ENCODE measurements at places on chromosomes 13 and 19.

- no peak for DNase-seq
Observed at GRCh38 chr13:109007946-109008345, 378.5 kb downstream of the MYO16 start.

- DNase-seq = no peak
Observed at GRCh38 chr13:91101381-91101780, 246.1 kb upstream of the MIR17HG start.

DNA sequence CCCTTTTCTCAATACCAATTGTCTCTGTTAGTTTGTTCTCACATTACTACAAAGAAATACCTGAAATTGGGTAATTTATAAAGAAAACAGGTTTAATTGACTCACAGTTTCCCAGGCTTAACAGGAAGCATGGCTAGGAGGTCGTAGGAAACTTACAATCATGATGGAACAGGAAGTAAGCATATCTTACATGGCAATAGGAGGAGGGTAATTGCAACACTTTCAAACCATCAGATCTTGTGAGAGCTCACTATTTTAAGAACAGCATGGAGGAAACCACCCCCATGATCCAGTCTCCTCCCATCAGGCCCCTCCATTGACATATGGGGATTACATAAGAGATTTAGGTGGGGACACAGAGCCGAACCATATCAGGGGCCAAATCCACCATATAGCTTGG lies 1210.1 kb upstream of the SPRY2 start:
- no peak for DNase-seq

DNA sequence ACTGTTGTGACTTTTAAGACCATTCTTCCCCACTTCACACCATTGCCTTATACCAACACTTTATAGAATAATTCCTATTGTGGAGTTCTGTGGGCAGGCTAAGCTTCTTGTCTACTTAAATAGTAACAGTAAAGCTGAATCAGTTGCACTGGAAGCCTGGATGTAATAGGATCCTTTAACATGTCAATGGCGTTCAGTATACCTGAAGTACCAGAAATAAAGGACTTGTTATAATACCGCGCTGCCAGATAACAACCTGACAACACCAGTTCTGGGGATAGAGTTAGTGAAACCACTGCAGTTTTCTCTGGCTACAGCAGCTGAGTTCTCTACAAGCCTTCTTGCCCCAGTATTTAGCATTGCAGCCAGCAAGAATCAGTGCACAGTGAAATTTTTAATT lies 52.0 kb upstream of the TNFRSF19 start:
- DNase-seq = no peak

DNA sequence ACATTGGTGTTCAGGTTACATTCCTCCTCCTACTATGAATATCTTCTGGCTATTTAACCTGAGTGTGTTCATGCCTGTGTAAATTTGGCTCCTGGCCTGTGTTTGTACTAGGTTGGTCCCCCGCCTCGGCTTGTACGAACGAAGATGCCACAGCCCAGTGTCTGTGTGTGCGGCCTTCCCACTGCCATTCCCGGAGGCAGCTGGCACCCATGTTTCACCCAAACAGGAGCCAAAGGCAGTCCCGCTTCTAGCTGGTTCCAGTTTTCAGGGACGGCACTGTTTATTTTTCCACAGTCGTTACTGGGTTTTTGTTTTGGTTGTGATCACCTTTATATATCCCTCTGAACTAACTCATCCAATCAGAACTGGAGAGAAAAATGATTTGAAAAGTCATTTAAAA lies 102.5 kb upstream of the ZNF536 start:
- DNase-seq = no peak

- no peak for DNase-seq
Observed at GRCh38 chr19:33530842-33531241, 9.3 kb upstream of the PEPD start.

- DNase-seq = no peak
Observed at GRCh38 chr13:50761406-50761805, 82.1 kb downstream of the DLEU7 start.

DNA sequence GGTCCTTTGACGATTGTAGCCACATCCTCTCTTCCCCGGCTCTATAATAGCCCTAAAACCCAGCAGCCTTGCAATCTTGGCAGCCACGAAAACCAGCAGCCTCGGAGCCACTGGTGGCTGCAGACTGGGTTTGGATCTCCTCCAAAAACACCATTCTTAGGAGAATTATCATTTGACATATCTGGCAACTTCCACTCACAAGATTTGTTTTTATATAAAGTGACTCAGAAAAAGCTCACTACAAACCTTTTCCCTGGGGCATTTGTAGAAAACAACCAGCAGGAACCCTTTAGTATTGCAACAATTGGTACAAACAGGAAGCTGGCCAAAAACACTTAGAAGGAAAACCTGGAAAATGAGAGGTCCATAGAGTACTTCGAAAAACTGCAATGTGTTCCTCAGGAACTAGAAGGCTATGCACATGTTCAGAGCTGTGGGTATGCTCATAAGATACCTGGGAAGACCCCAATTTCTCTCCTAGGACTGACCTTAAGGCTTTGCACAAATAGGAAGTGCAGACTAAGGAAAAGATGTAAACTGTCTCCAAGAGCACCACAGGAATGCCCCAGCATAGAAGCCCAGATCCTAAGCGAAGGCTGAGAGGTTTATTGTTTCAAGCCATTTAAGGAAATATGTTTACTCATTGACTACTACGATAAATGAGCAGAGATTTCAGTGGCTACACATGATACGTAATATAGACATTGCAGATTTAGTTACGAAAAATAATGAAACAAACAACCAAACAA lies 71.2 kb downstream of the MYO16 start:
- no peak for DNase-seq

GRCh38 chr19:40689339-40690049 lies 957 bp downstream of the NUMBL start:
- DNase-seq = no peak

DNA sequence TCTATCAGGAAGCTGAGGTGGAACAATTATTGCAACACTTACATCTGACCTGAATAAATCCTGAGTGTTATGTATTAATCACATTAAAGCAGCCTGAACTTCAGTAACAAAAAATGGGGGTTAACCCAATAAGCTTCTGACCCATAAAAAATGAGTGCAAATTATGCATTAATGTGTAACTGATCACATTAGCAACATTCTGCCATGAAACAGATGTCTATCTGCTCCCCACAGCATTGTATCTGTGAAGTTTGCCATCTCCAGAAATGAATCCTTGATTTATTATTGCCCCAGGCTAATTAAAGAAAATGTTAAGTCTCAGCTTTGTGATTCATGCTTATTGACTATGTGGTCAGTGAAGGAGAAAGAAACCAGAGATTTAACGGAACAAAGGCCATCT lies 304.9 kb downstream of the PCDH20 start:
- DNase-seq = no peak

GRCh38 chr13:114019367-114019766 lies 45.5 kb upstream of the C13orf46 start:
- DNase-seq = no peak

DNA sequence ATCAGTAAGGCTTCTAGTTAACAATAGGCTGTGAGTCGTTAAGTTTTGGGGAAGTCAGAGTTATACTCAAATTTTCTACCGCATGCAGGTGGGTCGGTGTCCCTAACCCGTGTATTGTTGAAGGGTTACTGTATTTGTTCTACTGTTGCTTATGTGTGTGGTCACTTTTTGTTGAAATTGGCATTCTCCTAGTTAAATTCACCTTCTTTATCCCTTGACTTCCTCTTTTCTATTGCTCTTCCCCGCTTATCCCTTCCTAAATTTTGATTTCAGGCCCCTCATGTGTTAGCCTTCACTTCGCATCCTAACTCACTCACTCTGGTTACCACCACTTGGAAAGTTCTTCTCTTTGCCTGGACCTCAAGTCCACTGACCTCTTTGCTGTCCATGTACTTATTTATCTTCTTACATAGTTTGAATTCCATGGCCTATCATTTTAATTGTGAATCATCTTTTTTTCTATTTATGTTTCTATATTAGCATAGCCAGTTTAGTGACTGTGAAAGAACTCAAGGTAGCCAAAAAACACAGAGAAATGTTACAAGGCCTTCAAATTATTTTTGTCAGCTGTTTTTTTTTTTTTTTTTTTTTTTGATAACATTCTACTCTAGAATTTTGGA lies 52.9 kb downstream of the NDFIP2 start:
- DNase-seq = no peak

- no peak for DNase-seq
Observed at GRCh38 chr13:72457151-72457550, 270.3 kb downstream of the MZT1 start.

DNA sequence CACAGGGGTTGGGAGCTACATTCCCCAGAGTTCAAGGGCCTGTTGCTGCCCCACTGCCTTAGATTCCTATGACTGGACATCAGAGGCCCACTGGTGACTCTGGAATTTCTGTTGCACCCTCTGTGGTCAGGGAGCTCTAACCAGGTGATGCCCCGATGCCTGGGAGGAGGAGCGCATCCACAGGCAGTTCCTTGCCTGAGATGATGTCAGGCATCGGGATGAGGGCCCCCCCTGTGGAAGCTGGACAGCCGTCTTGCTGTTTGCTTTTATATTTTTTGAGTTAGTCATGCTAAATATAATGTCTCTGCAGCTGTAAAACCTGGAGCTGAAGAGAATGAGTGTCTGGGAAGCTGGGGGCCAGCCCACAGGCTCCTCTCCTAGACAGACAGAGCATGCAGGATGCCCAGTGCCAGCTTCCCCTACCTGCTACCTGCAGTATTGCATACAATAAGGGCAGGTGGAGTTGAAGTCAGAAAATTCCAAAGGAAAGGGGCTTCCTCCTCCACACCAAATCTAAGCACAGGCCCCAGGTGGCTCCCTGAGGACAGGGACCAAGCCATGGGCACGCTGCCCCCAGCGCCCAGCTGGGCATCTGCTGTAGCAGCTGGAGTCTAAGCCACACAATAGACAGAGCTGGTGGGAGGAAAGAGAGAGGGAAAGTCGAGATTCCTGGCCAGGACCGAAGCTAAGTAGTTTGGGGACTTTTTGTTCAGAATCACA lies 16.2 kb downstream of the COL4A2 start:
- no peak for DNase-seq

DNA sequence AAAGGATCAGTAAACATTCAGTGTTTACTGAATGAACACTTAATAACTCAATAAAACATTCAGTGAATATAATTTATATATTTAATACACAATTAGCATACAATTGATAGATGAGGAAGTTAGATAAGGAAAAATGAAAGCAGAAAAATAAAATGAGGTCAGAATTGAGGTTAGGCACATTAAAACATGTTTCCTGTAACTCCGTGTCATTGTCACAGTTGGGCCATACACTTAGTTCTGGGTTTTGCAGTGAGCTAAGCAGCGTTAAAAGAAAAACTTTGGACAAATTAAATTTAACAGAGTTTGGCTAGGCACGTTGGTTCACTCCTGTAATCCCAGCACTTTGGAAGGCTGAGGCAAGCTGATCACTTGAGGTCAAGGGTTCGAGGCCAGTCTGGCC lies 71.4 kb downstream of the MIPEP start:
- DNase-seq = no peak

GRCh38 chr19:43641333-43641732 lies 1.7 kb upstream of the CADM4 start:
- DNase-seq = no peak

- DNase-seq = no peak
Observed at GRCh38 chr13:98962901-98963590, 14.8 kb downstream of the DOCK9 start.

DNA sequence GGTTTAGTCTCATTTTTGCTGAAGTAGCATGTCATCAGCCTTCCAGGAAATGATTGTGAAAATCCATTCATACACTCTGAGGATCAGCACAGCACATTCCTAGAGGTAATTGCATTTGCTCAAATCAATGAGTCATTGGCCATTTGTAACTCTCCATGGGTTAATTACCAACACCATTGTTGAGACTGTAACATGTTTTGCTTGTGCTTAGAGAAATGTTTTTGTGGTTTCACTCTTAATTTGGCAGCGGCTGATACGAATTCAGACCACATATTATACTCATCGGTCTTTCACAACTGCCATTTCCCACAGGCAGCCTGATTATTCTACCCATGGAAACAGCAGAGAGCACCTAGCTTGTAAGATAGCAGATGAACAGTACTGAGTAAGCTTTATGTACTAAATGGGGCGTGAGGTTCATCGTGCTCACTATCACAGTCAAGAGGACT lies 110.3 kb downstream of the NHLRC3 start:
- DNase-seq = no peak

DNA sequence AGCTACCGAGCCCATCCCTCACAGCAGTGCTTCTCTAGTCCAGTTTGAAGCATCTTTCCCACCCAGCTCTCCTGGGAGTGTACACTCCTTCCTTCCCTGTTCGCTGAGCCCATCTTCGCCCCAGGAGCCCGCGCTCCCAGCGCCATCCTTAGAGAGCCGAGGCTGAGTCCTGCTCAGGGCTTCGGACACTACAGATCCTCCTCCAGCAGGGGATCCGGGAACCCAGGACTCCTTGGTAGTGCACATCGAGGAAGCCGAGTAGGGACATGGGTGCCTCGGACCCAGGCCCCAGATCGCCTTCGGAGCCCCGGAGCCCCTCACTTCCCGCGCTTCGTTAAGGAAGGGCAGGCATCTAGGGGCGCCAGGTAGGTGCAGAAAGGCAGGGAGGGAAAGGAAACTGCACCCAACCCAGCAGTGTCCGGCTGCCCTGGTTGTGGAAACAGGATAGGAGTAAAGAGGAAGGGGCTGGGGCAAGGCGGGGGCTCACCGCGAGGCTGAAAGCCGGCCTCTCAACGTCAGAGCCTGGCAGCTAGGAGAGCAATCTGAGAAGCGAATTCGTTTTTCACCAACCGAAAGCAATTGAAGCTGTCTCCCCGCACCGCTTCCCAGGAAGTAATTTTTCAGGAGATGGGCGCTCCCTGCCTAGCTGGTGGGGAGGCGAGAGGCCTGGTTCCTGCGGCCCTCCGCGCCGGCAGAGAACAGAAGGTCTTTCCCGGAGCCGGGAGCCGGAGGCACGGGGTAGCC lies 1.0 kb downstream of the PDX1 start:
- DNase-seq = no peak

DNA sequence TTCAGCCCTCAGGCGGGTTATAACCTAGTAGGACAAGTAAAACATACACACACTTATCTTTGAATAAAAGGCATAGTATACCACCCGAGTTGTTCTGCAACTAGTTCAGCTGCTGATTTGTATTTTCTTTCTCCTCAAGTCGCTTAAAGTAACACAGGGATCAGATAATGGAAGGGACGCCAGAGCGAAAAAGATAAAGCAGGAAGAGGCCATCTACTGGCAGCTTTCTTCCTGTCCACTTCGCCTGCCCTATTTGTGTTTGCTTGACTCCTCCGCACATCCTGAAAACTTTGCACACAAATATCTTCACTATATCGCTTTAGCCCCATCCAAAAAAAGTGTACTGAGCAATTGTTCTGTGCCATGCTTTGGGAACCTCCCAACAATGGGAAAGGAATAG lies 238.0 kb upstream of the SOX21 start:
- no peak for DNase-seq

DNA sequence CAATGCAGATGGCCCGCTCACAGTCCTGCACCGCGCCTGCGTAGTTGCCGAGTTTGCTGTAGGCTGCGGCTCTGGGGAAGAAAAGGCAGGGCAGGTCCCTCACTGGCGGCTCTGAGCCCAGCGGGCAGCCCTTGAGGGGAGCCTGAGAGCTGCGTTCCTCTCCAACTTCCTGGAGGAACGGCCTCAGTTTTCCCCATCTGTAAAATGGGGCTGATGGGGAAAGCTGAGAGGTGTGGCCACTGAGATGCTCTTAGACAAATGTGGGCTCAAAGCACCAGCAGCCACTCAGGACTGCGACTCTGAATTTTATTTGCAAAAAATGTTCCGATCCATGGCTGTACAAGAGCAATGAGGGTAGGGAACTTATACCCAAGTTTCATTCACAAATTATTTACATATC lies 19.4 kb downstream of the SGTA start:
- no peak for DNase-seq

- no peak for DNase-seq
Observed at GRCh38 chr19:897442-898039, 4.3 kb downstream of the RNU6-9 start.

Data from esophagus squamous epithelium (tissue), 5 donors.